Activated naive CD8-positive, alpha-beta T cell treated with anti-CD3 and anti-CD28 coated beads, Interleukin-2, amount 50 U/mL, for 16 hours (primary cell): ENCODE measurements at places on chromosomes 11 and 22.

- no peak for DNase-seq
Observed at GRCh38 chr11:79362206-79362757, 78.5 kb downstream of the TENM4 start.

DNA sequence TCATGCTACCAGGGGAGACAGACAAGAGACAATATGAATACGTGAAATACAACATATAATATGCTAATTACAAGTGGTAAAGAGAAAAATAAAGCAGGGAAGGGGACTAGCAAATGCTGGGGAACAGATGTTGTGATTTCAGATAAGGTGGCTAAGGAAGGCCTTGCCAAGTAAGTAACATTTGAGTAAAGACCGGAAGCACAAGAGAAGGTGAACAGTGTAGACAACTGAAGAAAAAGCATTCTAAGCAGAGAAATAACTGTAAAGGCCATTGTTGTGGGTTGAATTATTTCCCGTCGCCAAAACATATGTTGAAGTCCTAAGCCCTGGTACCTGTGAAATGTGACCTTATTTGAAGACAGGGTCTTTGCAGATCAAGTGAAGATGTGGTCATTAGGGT, 63.7 kb upstream of the EED start:
- DNase-seq = no peak

DNA sequence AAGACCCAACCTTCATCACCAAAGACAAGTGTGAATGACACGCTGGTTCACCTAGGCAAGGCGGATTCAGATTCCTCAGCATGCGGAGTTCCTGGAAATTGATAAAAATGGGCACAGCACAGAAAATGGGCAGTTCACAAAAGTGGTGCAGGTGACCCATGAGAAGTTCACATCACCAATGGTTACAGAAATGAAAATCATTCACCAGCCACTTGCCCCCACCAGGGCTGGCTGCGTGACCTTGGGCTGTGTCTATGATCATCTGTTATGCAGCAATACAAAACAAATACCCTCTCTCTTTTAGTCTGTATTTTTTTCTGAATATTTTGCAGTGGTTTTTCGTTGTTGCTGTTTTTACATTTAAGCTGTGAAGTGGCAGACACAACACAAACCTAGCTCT, 415.9 kb downstream of the TBC1D22A start:
- DNase-seq = no peak

- DNase-seq = no peak
Observed at GRCh38 chr11:283405-284104, 5.3 kb downstream of the NLRP6 start.

DNA sequence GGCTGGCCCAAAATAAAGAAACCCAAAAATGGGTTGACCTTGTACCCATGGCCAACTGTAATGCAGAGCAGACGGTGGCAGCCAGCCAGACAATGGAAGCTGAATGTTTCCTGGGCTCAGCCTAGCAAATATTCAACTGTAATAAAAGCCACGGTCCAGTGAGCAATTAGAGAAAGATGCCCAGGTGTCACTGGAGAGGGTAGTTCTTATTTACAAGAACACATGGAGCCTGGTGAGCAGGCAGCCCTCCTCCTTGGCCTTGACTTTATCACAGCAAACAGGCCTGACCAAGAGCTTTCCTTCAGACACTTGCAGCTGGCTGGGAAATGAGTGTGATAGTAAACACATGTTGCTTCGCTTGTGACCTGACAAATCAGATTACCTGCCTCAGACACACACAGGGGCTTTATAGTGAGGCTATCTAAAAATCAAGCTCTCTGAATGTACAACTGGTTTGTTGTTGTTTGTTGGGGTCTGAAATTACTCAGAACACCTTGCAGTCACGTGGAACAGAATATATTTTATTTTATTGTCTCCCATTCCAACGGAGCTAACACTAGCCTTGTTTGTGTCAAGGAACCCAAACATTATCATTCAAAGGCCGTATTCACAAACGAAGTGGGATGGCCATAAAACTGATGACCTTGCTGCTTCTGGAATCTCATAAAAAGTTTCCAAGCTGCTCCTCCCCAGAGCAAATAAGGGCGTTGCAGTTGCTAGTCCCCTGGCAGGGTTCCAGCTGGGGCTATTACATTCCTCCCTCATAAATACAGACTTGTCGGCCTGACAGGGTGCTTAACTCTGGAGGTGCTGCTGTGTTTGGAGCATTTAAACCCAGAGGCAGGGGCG, 161.1 kb downstream of the BBOX1 start:
- DNase-seq = no peak

DNA sequence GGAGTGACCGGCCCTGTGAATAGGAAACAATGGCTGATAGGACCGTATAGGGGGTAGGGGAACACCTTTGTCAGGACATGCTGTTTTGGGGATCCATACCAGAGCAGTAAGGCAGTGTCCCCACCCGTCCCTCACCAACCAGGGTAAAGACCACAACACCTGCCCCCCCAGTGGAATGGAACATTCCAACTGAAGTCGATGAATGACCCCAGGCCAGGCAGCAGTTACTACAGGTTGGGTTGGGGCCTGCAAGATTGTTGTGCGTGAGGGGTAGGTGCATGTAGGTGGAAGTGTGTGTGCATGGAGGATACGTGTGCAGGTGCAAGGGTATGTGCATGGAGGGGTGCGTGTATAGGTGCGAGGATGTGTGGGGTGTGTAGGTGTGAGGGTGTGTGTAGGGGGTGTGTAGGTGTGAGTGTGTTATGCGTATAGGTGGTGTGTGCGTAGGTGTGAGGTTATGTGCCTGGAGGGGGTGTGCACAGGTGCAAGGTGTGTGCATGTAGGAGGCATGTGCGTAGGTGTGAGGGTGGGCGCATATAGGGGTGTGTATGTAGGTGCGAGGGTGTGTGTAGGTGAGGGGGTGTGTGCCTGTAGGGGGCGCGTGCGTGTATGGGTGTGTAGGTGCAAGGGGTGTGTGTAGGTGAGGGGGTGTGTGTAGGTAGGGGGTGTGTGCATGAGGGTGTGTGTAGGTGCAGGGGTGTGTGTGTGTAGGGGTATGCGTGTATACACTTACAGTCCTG, 32.9 kb downstream of the PISD start:
- no peak for DNase-seq

DNA sequence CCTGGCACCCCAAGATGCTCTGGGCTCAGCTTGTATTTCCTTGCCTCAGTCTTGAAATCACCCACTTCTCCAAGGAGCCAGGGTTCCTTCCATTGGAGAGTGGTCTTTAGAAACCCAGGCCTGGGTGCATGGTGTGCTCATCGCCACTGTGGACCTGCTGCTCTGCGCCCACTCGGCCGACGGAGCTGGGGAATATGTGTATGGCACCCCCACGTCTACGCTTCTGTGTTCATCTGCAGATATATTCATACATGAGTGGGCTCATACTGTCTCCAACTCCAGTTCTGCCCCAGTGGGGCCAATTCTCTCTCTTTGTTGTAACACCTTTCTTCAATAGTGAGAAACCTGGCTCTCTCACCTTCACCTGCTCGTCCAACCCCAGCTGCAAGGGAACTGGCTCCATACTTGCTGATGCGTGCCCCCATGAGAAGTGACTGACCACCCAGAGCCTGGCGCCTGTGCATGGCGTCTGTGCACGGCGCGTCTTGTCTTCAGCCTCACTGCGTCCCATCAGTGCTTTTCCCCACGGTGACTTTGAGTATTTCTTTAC, 39.8 kb downstream of the KCNQ1 start:
- DNase-seq = no peak

DNA sequence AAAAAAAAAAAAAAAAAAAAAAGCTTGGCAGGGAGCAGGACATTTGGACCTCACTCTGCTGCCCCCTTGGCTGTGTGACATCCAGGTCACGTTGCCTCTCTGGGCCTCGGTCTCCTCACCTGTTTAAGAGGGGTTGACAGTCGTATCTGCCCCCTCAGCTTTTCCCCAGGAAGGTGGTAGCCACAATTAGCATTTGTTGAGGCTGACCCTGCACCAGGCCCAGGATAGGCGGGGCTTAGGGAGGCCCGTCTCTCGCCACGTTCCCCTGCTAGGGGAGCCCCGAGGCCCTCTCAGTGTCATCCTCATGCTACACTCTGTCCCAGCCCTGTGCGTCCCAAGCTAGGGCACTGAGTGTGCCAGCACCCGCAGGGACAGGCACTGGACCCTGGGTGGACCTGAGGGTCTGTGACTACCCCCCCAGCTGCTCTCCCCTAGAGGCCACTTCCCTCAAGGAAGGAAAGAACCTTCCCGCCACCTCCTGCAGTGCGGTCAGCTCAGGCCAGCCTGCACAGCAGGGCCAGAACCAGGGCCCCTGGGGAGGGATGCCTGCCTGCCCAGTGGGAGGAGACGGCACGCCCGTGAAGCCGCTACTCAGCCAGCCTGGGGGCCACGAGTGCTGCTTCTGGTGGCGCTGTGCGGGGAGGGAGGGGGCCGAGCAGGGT, 38.5 kb upstream of the PPARA start:
- DNase-seq = no peak

DNA sequence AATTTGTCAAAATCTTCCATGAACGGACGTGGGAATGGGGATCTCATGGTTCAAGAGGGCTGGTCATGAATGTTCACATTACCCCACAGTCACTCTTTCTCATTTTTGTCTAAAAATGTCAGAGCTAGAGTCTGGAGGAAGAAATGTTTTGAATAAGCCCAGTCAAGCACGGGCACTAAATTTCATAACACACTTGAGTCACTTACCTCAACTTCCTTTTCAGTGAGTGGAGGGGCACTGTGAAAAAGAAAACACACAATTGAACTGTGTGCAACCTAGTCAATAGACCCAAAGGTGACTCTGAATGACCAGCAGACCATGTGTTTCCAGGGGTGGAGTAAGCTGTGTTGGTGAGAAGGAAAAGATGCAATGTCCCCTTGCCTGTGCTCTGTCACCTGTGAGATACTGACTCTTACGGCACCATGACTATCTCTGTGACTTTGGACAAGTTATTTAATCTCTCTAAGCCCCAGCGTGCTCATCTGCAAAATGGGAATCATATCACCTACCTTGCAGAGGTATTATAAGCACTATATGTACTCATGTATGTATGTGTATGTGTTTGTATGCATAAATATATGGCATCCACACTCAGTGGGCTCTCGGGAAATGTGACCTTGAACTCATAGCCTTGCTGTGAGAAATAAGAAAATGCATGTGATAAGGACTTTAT, 38.2 kb upstream of the LYVE1 start:
- DNase-seq = no peak

GRCh38 chr11:35106595-35106994, 32.4 kb upstream of the CD44 start:
- no peak for DNase-seq
